ENCODE measurements at places on chromosomes 7 and 10. TPM values are rescaled to one million over a fixed set of nuclear protein-coding genes. Genes with fewer than 3 reads are reported as not detected.

- no peak for DNase-seq
Measured at GRCh38 chr10:69643779-69644657, 14.0 kb downstream of the FAM241B start.

DNA sequence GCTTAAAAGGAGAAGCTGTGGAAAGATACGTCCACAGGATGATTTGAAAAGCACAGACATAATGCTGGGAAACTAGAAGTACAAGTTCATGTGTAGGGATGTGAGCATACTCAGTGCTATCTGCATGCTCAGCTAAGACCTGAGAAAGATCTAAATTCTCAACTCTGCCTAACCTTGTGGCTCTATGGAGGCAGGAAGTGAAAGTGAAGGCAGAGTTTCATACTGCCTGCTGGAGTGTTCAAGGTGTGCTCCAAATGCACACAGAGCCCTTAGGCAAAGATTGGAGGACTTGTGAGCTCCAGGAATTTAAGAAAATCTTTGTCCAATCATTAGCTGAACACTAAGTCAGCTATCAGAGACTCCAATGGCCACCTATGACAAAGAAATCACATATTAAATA lies 190.9 kb downstream of the RNLS start:
- no peak for DNase-seq

DNA sequence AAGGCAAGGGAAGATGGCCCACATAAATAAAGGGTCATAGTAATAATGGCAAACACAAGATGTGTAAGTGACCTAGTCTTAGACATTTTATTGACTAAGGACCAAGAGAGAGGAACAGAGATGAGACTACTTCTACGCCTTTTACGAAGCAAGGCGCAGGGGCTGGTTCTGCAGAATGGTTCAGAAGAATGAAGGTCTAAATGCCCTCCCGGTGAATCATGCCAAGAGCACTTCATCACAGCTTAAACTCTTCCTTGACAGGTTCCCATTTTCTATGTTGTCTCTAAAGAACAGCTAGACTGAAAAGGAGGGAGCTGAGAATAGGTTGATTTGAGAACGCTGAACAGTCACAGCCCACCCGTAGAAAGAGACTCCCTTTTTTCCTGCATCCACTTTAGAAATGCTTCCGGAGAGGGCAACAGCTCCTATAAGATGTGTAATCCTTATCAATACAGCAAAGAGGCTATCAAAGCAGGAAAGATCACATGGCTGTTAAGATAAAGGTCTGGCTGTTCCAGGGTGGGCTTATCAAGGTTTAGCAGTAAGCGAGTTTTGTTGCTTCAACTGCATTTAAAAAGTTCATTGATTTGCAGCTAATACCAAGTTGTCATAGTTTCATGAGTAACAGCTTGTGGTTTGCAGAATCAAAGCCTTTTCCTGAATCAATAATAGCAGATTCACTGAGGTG lies 93.4 kb upstream of the AUTS2 start:
- DNase-seq, result peak; percentile 40

DNA sequence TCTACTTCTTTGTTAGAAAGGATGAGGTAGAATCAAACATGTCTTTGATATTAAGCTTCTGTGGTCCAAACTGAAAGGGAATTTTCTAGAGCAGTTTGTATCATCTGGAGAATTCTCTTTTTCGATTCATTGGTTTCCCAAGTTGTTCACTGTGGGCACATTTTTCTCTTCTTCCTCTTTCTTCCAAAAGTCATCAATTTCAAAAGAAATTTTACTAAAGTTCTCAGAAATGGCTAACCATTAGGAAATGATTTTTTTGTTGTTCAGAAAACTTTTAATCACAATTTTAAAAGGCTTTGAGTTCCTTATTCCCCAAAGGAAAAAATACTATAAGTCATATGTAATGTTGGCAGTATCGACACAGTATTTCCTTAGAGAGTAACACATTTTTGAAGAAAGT lies 28.3 kb upstream of the CCDC6 start:
- no peak for DNase-seq

DNA sequence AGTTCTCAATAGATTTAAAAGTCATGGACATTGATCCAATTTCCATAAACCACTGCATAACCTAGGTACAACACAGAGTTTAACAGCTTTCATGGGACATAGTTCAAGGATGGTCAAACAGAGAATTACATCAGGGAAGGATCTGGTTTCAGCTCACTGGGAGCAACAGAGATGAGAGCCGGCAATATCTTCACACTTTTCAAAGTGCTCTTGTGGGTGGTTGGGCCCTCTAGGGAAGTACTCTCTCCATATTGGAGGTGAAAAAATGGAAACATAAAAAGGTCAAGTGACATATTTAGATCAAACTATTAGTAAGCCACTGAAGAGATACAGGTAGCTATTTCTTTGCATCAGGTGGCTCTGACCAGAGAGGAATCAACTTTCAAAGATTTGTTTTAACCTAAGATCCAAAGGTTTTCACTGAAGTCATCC lies 61.8 kb upstream of the LRRN3 start:
- no peak for DNase-seq

DNA sequence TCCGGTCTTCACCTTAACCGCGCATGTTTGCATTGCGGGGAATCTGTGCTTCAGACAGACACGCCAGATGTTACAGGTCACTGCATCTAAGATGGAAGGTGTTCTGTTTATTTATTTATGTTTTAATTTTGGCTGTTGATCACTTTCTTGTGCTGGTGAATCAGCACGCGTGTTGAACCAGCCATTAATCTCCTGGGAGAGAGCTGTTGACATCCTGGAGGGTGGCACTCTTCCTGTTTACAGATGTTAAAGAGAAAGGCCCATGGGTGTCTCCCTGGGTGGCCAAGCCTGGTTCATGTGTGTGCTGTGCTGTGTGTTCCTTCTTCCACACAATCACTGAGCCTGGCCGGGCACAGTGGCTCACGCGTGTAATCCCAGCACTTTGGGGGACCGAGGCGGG lies 355.3 kb downstream of the PAXIP1 start:
- DNase-seq, result no peak

DNA sequence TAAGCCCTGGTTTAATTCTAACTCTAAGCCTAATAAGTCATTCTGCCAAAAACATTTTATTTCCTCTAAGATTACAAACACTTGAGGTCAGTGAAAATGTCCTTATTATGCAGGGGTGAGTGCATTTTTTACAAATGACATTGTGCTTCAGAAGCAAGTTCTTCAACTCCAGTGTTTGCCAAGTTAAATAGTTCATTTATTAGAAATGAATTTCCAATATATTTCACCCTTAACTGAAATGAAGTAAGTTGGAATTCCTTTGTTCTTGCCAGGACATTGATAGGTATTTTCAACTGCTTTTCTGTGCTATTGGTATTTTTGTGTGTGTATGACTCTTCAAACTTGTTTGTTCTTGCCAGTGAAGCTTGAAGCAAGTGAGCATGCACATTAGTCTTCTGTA lies 89.5 kb upstream of the CCDC6 start:
- peak; percentile 14 for DNase-seq

DNA sequence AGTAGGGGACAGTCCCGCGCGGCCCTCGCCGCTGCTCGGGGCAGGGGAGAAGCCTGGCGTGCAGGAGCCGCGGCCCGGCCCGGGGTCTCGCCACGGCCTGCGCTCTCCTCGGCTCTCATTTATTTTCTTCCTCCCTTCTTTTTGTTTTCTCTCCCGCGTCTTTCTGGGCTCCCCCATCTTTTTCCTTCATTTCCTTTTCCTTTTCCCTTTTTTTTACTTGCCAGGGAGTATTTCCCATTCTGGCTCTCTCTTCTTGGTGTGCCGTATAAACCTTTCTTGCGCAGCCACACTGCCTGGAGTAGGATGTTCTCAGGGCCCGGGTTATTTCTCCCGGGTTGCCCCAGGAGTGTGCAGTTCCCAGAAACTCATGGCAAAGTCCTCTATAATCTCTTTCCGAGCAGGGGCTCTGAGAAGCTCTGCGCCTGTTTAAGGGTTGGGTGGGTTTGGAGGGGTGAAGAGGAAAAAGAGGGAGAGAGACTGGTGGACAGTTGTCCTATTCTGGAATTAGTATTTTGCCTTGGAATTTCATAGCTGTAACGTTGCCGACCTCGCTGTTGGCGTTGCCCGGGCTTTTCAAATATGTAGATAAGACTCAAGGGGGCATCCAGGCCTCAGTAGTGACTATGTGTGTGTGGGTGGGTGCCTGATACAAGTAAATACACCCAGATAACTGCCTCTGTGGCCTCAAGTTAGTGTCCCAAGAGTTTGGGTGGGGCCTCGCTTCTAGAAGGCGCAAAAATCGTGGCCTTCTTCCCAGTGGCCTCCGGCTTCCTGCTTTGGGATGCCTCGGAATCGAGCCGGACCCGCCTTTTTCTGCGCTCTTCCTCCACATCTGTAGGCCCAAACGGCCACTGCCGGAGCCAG lies 4.3 kb upstream of the ZNF503 start:
- no peak for DNase-seq

- DNase-seq, result no peak
Measured at GRCh38 chr10:86703176-86703575, 34.9 kb downstream of the LDB3 start.

GRCh38 chr7:55140221-55140940 lies 121.6 kb downstream of the EGFR start:
- no peak for DNase-seq

DNA sequence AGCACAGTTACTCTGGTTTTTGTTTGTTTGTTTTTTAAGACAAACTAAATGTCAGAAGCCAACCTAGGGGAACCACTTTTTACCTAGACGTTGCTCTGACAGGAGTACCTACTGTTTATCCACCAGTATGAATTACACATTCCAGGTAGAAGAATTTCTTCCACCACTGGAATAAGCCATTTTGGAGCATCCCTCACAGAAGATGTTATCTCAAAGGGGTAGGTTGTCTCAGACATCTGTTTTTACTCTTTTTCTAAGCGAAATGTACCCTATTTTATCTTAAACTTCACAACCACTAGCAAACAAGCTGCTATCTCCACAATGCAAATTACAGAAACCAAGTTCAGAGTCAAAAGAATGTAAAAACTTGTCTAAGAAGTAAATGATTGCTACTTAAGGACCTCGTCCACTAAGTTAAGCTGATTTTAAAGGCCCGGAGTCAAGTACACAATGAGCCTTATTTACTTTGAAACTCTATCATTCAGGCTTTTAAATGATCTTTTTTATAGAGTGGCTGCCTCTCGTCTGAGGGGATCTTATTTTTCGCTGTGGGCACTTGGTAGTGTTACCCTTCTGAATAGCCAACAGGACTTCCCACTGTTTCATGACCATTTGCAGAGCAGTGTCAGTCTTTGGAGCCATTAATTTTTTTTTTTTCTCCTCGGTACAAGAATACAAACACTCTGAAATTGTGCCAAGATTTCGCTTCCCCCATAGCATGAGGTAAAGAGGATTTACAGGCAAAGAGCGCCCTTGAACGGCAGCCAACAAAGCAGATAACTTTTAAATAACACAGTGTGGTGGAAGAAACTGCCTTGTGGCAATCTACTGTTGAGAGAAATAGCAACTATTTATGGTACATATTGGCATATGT lies 15.7 kb upstream of the ARMC3 start:
- DNase-seq, result no peak

AOAH gene
- 4.8 TPM for total RNA-seq

FOXP2 gene
- 2.4 TPM for total RNA-seq

NPC1L1 gene
- not detected for total RNA-seq

OR2AE1 gene
- total RNA-seq, result not detected

PHKG1 gene
- total RNA-seq, result 1.3 TPM

SLC4A2 gene
- total RNA-seq, result 237 TPM
